ENCODE measurements at places on chromosomes 13 and 19.

- no peak for DNase-seq
Measured at GRCh38 chr13:36769126-36769525, 49.9 kb upstream of the RFXAP start.

GRCh38 chr13:99688776-99689175, 187.5 kb downstream of the TM9SF2 start:
- no peak for DNase-seq

DNA sequence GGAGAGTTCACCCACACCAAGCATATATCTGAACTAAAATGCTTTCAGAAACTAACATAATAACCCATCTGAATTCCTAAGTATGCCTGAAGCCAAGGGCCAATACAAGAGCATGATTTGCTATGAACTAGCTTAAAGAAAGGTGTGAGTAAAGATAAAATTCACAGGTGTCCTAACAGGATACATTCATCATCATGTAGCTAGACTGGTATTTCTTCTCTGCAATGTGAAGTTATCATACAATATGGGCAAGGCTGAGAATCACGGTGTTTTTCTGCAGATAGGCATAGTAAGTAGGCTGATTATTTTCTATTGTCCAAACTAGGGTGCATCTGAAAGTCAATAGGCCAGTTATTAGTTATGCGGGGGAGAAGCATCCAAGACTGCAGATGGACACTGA, 63.1 kb downstream of the STK24 start:
- no peak for DNase-seq

DNA sequence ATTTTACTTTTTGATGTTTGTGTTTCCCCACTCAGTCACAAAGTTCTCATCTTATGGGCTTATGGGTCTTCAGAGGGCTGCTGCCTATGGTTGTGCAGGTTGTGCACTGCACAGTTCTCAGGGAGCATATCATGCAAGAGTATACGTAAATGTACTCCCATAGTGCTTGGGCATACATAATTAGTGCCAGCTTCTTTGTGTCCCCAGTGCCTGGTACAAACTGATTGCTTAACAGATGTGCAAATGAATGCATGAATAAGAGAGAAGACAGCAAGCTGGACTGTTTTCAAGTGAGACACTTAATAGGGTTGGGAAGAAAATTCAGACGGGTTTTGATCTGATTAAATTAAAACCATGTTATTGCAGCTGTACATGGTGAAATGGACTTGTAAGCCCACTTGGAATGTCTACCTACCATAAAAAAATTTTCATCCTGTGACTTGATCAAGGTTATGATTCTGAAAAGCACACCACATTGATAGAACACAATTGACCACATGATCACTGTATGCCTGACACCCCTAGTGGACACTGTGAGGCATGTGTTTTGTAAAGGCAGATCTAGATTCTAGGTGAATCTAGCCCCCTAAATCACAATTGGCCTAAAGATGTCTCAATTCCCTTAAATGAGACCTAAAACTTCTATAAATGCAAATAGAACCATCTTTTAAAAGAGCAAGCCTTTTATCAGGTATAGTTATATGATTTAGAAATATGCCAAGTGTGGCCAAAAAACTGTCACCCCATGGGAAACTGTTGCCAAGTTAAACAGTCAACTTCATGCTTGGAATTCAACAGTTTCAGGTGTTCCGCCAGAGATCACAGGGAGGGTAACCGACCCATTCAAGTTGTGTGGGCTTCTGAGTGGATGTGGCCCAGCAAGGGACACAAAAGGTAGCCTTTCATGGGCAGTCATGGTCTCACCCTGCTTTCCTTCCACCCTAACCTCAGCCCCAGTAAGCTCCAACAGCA, 27.9 kb downstream of the FAM124A start:
- no peak for DNase-seq

DNA sequence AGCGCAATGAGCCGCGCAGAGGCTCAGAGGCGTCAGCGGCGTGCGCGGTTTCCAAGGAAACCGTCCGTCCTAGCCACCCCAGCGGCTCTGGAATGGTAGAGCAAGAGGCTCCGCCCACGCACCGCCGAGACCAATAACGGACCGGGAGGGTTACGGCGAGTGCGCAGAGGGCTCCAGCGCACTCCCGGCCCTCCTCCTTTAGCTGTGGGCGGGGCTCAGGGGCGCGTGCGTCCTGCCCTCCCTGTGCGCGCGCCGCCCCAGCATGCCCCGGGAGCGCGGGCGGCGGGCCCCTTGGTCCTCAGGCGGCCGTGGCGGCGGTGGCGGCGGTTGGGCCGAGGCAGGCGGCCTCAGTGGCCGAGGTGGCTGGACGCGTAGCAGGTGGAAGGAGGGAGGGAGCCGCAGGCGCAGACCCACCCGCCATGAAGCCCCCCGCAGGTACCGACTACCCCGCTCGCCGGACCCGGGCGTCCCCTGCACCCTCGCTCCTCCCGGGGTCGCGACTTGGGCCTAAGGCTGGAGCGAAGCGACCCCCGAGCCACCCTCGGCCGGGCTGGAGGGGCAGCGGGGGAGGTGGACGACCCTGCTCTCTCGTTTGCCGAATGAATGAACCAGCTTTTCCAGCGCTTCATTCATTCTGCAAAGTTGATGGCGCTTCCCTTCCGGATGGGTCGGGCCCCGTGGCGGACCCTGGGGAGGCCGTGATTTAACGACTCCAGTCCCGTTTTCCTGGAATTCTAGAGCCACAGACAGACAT, at the start of gene THOP1:
Gene THOP1, plus strand, starts transcription at position 260 of the 754 bp plus-strand sequence. Its CDS starts 160 bp downstream, at position 420.
- DNase-seq: peak; percentile 93

- peak; percentile 3 for DNase-seq
Measured at GRCh38 chr19:14835011-14835410, at the start of the genes OR7A5 and OR7C1. TSS of gene OR7A5 (minus strand) at chr19:14835185. CDS start at chr19:14828241, 6,944 bp downstream. TSS of gene OR7C1 (minus strand) at chr19:14835185. CDS start at chr19:14800136, 35,049 bp downstream.

GRCh38 chr13:76944456-76944855, 3.9 kb upstream of the ACOD1 start:
- no peak for DNase-seq

DNA sequence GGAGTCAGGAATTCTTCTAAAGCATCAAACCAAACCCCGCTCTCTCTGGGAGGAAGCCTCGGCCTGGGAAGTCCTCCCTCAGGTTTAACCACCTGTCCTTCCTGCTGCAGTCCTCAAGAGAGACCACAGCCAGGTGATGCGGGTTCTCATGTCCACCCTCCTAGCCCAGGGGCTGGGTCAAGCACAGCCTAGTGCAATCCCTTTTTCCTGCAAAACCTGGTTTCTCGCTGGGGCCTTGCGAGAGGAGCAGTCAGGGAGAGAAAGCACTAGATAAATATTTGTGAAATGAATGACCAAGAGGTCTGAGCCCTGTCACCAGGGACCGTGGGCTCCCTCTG, 2.4 kb downstream of the SLC8A2 start:
- no peak for DNase-seq

DNA sequence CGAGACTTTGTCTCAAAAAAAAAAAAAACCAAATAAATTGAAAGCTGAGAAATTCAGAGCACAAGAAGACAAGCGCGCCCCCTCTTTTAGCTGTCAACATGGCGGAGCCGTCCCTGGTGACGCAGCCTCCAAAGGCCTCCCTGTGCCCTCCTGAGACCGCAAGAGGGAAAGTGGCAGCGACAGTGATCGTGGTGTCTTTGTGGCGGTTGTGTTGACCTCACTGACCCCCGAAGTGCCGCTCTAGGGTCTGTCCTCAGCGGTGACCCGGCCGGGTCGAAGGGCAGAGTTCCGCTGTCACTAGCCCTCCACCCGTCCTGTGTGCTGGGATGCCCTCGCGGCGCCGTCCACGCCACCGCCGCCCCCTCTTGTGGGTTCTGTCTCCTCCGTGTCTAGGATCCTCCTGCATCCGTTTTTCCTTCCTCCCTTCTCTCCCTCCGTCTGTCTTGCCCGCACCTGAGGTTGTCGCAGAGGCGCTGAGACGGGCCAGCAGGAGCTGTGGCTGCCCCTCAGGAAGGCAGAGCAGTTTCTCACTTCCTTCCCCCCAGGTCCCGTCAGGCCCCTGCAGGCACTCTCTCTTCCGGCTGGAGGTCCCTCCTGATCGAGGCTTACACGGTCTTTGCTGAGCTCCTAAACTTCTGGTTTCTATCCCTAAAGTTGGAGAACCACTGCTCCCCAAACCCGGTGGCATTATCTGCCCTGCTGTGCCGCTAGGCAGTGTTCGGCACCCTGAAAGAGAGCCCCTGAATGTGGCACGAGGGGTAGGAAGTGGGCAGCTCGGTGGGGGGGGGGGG, 7.2 kb downstream of the UHRF1 start:
- no peak for DNase-seq

DNA sequence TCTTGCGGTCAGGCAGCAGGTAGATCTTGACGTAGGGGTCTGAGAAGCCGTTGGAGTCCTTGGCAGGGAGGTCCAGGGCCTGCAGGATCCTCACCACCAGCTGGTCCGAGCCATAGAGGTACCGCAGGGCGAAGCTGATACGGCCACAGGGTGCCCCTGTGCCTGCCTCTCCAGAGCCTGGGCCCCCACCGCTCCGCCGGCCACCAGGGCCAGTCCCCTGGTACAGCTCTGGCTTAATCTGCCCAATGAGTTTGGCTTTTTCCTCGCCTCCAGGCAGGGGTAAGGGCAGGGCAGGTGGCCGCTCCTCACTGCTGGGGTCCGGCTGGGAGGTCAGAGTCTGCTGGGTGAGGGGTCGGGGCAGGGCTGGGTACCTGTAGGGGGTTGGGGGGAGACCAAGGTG, 9.9 kb downstream of the SYT3 start:
- no peak for DNase-seq

GRCh38 chr13:102974317-102975087, 91.7 kb downstream of the SLC10A2 start:
- DNase-seq: no peak

GRCh38 chr13:103100830-103101229, 34.6 kb upstream of the SLC10A2 start:
- DNase-seq: no peak

Measured in smooth muscle cell of the brain vasculature (primary cell).